CD4-positive, CD25-positive, alpha-beta regulatory T cell (primary cell): ENCODE measurements at places on chromosomes 11 and 22. TPM values are rescaled to one million over a fixed set of nuclear protein-coding genes. Genes with fewer than 3 reads are reported as not detected.

GRCh38 chr11:67577951-67578350 is 5.7 kb upstream of the GSTP1 start:
- no peak overlapping the region for H3K27ac ChIP-seq
- no peak for DNase-seq
- no peak overlapping the region for H3K4me3 ChIP-seq
- H3K36me3 ChIP-seq = no peaks in the 10 kb centered on the region

The ZBTB16 gene
- total RNA-seq = 8.5 TPM

GRCh38 chr11:123103326-123103980 is 41.5 kb upstream of the HSPA8 start:
- H3K4me1 ChIP-seq = peaks cover 15% of the 10 kb centered on the region
- H3K4me3 ChIP-seq = no peak overlapping the region
- no peaks in the 10 kb centered on the region for H3K27me3 ChIP-seq
- DNase-seq = peak; percentile 75
- H3K27ac ChIP-seq = no peak overlapping the region

- no peaks in the 10 kb centered on the region for H3K4me1 ChIP-seq
- no peak overlapping the region for H3K27ac ChIP-seq
- H3K4me3 ChIP-seq = no peak overlapping the region
- no peak for DNase-seq
- no peaks in the 10 kb centered on the region for H3K27me3 ChIP-seq
Observed at GRCh38 chr22:25156736-25157135, 42.9 kb upstream of the CRYBB3 start.

- peaks cover 78% of the 10 kb centered on the region for H3K36me3 ChIP-seq
- no peak overlapping the region for H3K27ac ChIP-seq
- H3K4me1 ChIP-seq = no peaks in the 10 kb centered on the region
- H3K27me3 ChIP-seq = no peaks in the 10 kb centered on the region
- no peak overlapping the region for H3K4me3 ChIP-seq
Observed at GRCh38 chr22:32389685-32390084, 22.4 kb downstream of the RTCB start.

- no peak for DNase-seq
- no peaks in the 10 kb centered on the region for H3K27me3 ChIP-seq
- peaks cover 29% of the 10 kb centered on the region for H3K4me1 ChIP-seq
- H3K36me3 ChIP-seq = no peaks in the 10 kb centered on the region
- H3K4me3 ChIP-seq = no peak within 1 kb of the TSS
Observed at GRCh38 chr11:1838426-1839144, at the start of gene TNNI2. TNNI2 (plus strand) TSS chr11:1838981; CDS start chr11:1839697, 716 bp downstream.

The SLC7A4 gene
- total RNA-seq = not detected

The NNMT gene
- not detected for total RNA-seq

GRCh38 chr11:36878737-36879136 is 280.7 kb upstream of the RAG2 start:
- H3K36me3 ChIP-seq = no peaks in the 10 kb centered on the region
- H3K4me1 ChIP-seq = no peaks in the 10 kb centered on the region
- H3K27ac ChIP-seq = no peak overlapping the region
- no peak overlapping the region for H3K4me3 ChIP-seq
- no peaks in the 10 kb centered on the region for H3K27me3 ChIP-seq

The OR52N4 gene
- 1.6 TPM for total RNA-seq
